Left cardiac atrium (tissue), 4 donors: ENCODE measurements at places on chromosomes 7 and 10. TPM values are rescaled to one million over a fixed set of nuclear protein-coding genes. Genes with fewer than 3 reads are reported as not detected.

The ZNF273 gene
- 2.7 TPM for total RNA-seq

The BAIAP2L1 gene
- 2.4 TPM for total RNA-seq

The KLF14 gene
- total RNA-seq, result not detected

The MLXIPL gene
- 29.1 TPM for total RNA-seq

The MINPP1 gene
- 8.0 TPM for total RNA-seq

- no peak for DNase-seq
Observed at GRCh38 chr7:21938463-21938862, 7.2 kb downstream of the CDCA7L start.

DNA sequence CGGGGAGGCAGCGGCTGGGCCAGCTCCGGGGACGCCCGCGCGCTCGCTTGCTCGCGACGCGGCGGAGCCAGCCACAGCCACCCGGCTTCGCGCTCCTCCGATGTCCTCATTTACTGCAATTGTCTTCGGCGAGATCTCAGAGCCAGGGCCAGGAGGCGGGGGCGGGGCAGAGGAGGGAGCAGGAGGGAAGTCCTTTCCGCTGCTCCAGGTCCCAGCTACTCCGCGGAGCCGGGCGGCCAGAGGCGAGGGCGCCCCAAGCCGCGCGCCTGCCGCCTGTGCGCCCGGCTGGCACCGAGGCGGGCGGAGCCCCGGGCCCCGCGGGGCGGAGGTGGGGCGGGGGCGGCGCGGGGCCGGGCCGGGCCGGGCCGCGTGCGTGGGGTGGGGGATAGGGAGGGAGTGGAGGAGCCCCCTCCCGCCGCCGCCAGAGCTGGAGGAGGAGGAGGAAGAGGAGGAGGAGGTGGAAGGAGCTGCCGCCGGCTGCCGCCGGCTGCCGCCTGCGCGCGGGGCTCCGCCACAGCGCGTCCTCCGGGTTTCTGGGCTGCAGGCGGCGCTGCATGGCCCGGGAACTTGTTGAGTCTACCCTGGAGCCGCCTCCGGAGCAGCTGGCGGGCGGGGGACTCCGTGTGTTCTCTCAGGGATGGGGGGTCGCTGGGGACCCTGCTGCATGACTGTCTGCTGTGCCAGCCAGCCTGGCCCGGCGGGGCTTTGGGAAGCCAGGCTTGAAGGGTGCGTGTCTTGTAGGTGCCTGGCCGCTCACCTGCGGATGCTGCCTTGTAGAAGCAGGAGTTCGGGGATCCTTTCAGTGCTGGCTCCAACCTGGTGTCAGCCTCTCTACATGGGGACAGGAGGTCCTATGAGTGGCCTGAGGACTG is at the start of gene INSYN2A:
Gene INSYN2A (minus strand): TSS at position 310 of the 872 bp plus-strand sequence. CDS start 20,196 bp downstream, outside the sequence.
- DNase-seq, result peak; percentile 45

- DNase-seq, result no peak
Observed at GRCh38 chr7:20696002-20696605, 80.6 kb downstream of the ABCB5 start.

DNA sequence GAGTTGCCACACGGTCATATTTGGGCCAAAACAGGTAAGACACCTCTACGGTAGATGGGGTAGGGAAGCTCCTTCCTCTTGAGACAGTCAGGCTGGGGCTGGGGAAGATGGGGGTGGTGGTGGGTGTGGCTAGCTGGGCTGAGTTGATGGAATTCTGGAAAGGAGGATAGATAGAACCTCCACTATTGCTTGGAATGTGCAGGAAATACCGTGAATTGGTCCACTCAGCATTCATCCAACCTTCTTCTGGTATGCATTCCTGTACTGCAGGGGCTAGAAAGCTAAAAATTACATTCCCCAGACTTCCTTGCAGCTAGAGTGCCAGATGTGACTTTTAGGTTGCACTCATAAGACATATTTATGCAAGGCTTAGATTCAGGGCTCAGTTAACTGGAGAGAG is 24.8 kb downstream of the TLX1 start:
- DNase-seq, result no peak

GRCh38 chr10:86609920-86610319 is 44.4 kb upstream of the OPN4 start:
- DNase-seq, result no peak

DNA sequence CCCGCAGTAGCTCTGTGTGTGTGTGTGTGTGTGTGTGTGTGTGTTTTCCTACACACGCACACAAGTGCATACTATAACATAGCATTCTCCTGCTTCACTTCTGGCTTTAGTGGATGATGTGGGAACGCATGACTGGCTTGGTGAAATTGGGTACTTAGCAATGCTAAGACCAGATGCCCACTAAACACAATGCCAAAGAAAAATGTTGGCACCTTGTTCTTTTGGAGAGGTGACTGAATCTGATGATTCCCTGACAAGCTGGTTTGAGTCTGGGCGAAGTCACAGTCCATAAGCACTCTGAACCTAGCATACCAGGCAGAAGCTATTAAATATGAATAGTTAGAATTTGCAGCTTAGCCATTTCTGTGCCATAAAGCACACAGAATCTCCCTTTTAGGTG is 68.0 kb upstream of the CDCA7L start:
- no peak for DNase-seq

DNA sequence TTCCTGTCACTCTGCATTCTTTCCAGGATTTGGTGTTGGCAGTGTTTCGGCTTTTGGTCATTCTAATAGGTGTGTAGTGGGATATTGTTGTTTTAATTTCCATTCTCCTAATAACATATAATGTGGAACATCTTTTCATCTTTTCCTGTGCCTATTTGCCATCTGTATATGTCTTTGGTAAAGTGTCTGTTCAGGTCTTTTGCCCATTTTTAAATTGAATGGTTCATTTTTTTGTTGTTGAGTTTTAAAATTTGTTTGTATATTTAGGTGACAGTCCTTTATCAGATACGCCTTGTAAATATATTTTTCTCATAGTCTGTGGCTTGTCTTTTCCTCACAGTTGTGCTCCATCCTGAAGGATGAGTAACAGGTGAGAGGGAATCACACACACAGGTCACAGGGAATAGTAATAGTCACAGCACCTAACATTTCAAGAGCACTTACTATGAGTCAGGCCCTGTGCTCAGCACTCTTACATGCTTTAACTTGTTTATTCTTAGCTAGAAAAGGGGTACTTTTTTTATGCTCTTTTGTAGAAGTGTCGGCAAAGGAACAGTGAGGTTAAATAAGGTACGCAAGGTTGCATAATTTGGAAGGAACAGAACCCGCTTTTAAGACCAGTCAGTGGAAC is 117.1 kb upstream of the GATA3 start:
- no peak for DNase-seq

GRCh38 chr7:28371846-28372245 is 40.5 kb upstream of the CREB5 start:
- DNase-seq, result no peak

- no peak for DNase-seq
Observed at GRCh38 chr10:26721561-26721960, 24.1 kb downstream of the PDSS1 start.

GRCh38 chr10:24408365-24408764 is 199.4 kb downstream of the KIAA1217 start:
- DNase-seq, result no peak
